Heart left ventricle (tissue), 16 donors: ENCODE measurements at places on chromosomes 6 and 20.
A peak's percentile ranks its signal among the peaks of the same experiment; 100 is the strongest.

GRCh38 chr6:10362300-10362699, 52.6 kb downstream of the TFAP2A start:
- DNase-seq, result no peak

DNA sequence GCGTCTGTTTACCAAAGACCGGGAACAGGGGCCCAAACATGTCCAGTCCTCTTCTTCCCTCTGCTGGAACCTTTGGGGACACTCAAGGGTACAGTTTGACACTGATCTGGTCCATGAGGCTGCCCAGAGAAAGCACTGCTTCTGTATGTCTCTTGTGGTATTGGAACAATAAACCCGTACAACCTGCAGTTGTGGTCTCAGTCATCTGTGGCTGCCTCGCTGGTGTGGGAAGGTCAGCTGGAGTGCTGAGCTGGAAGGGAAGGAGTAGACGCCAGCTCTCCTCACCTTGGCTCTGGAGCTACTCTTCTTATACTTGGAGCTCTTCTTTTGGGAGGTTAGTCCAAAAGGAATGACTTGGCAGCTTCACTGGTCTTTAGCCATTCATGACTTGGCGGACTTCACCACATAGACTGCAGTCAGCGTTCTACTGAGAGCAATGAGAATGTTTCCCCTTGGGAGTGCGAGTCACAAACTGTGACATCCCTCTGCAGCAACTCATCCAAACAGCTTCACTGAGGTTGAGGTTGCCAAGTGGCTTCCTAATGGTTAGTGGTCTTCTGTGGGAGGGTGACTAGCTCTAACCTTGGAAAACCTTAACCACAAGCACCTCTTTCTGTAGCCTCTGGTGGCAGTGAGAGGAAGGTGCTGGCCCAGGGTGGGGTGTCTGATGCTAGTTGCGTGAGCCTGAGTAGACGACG, 81.2 kb downstream of the ASXL1 start:
- no peak for DNase-seq

DNA sequence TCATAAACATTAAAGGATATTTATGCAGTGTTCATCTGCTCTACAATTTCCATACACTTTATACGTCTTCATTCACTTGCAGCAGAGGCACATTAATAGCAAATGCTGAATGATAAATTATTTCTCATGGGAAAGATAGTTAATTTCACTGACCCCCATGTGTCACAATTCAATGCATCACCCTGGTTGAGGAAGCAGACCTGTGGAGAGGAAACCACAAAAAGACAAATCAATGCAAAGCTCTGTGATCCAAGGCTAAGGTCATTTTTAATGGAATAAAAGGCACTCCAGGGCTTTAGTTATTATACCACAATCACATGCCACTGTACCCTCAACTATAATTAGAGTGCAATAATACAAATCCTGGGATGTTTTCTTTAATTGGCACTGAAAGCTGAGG, 40.3 kb upstream of the TENT5A start:
- no peak for DNase-seq

DNA sequence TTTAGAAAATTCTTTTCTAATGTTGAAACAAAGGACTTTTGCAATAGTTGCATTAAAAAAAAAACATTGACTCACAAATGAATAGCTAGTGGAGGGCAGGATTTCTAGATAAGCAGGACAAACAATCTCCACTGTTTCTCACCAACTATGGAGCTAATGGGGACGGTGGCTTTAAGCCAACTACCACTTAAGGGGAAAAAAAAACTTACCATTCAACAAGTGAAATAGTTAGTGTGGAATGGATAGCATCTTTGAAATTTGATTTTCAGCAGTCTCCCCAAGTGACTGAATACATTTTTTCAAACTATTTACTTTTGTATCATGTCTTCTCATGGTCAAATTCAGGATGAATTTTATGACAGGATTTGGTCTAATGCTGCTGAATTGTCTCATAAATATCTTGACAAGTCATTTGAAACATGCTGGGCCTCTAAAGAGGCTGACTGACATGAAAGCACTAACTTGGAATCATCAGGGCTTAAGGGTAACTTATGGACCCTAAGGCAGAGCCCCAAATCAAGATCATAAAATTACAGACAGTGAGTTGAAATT, 100.5 kb downstream of the EYA4 start:
- DNase-seq, result no peak

DNA sequence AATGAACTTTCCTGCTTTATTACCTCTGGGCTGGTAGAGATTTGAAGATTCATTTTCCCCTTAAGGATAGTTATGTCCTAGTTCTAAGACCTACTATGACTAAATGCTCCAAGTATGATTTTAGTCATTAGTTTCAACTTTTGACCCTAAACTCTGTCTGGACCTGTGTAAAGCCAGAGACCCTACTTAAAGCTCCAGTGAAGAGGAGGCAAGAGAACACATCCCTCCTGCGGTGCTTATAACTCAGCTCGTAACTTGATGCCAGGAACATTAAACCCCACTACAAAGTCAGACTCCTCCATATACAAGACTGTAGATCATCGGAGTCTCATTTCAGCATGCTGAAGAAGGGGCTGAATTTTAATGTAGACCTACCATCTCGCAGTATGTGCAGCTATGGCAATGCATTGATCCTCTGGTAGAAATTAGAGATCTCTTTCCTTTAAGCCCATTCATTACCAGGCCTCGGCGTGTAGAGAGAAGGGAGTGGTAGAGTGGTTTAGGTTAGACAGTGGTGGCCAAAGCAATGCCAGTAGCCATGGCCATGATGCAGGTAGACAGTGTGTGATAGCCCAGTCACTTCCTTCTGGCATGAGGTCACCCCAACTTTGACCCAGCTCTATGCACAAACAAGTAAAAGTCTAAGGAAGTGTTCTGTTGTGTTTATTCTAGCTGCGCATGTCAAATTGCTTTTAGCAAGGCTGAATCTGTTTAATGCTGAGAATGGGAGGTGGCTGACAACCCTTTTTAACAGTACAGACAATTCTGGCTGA, 34.8 kb upstream of the MYB start:
- no peak for DNase-seq

- peak; percentile 56 for DNase-seq
Measured at GRCh38 chr20:23640018-23640601, 2.4 kb upstream of the CST3 start.

GRCh38 chr6:110688661-110689268, 126.5 kb downstream of the CDK19 start:
- DNase-seq, result no peak

GRCh38 chr6:5726976-5727718, 279.6 kb downstream of the NRN1 start:
- no peak for DNase-seq

GRCh38 chr20:43096126-43096930, 93.4 kb downstream of the PTPRT start:
- DNase-seq, result no peak

DNA sequence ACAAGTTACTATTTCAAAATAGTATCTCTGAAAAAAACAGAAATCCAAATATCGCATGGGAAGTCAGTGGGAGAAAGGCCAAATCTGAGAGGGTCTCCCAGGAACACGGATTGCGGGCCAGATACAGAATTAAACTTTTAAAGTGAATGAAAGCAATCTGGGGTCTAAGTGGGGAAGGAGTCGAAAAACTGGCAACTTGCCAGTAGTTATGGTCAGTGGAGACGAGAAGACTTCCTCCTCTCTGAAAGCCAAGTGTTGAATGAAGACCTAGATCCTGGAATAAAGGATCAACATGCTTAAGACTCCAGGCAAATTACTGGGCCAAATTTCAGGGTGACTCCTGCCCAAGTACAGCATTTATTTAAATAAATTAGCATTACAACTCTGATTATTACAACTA, 123.6 kb downstream of the BFSP1 start:
- DNase-seq, result no peak

DNA sequence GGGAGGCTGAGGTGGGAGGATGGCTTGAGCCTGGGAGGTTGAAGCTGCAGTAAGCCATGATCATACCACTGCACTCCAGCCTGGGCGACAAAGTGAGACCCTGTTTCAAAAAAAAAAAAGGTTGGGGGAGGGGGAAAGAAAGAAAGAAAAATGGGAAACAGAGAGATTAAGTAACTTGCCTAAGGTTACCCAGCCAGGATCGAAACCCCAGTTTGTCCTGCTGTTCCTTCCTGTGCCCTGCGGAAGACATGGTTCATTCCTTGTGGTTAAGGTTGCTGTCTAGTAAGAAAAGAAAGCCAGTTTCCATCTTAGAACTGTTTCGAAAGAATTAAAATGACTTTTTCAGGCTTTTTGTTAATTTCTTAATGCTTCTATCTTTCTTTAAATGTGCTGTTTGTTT, 29.8 kb downstream of the C6orf89 start:
- DNase-seq, result no peak

GRCh38 chr6:134551245-134551960, 233.5 kb upstream of the SGK1 start:
- no peak for DNase-seq

DNA sequence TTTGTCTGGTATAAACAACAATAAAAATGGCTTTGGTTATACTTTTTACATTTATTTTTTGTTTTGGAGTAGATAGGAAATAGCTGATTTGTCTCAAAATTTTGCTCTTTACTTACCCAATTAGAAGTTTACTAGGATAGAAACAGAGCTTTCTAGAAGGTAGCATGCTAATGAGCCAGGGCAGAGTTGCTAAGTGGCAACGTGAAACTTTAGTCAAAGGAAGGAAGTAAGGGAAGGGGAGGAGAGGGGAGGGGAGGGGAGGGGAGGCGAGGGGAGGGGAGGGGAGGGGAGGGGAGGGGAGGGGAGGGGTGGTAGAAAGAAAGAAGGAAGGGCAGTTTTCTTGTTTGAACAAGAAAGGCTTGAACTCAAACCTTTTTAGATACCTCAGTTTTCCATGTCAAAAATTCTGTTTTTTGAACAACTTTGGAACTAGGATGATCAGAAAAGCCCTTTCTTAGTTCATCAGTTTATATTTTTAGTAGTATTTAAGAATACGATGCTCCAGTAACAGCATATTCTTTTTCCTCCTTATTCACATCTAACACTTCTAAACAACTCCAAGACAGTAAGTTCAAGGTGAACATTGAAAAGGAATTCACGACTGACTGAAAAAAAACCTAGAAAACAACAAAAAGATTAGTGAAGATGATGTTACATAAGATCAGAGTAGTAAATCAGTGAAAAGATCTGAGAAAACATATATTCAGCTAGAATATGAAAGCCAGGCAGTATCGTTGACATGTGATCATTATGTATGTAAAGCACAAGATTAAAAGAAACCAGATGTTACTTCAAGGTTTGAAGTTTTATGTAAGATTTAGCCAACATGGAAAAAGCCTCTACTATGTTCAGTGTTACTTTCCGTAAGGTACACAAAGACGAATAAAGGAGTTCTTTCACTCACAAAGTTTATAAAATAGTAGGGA, 263.4 kb downstream of the ARHGAP18 start:
- DNase-seq, result no peak

DNA sequence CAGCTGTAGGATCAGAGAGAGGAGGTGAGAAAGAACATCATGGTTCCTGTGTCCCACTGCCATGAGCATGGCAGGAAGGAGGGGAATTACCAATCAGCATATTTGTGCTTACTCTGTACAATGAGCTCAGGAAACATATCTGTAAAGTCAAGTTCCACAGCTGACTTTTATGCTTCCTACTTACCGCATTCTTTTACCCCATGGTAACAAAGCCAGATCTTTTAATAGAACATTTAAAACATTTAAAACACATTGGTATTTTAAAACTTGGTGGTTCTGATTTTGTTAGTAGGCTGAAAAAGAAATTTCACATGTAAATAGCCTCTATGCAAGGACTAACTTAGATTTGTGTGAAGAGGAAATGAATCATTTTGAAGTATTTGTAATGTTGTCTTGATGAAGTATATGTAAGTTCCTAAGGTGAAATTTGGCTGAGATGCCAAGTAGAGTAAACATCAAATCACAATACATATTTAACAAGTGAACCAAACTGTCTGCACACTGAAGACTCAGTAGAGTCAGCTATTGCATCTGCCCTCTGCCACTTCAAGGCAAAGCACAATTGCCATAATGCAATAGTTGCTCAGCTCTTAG, 114.7 kb downstream of the GJA10 start:
- DNase-seq, result no peak

GRCh38 chr6:165266191-165266590, 43.2 kb downstream of the C6orf118 start:
- no peak for DNase-seq

- no peak for DNase-seq
Measured at GRCh38 chr6:104768906-104769305, 90.8 kb downstream of the HACE1 start.

- no peak for DNase-seq
Measured at GRCh38 chr6:95197590-95197989, 379.7 kb upstream of the MANEA start.

DNA sequence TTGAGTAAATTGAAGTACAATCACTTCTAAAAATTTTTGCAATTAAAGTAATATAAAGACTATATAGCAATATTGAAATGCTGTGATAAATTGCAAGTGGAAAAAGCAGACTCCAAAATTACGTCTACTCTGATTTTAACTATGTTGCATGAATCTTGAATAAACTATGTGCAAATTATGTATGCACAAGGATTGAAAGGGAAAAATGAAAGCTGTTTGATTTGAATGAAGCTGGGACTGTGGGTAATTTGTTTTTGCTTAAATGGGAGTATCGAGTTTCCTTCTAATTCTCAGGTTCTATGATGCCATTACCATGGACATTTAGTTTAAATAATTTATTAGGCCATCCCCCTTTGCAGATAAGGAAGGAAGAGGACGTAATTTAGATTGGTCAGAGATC, 198.7 kb upstream of the MYLIP start:
- no peak for DNase-seq

GRCh38 chr6:117352466-117353081, 73.2 kb downstream of the ROS1 start:
- no peak for DNase-seq

DNA sequence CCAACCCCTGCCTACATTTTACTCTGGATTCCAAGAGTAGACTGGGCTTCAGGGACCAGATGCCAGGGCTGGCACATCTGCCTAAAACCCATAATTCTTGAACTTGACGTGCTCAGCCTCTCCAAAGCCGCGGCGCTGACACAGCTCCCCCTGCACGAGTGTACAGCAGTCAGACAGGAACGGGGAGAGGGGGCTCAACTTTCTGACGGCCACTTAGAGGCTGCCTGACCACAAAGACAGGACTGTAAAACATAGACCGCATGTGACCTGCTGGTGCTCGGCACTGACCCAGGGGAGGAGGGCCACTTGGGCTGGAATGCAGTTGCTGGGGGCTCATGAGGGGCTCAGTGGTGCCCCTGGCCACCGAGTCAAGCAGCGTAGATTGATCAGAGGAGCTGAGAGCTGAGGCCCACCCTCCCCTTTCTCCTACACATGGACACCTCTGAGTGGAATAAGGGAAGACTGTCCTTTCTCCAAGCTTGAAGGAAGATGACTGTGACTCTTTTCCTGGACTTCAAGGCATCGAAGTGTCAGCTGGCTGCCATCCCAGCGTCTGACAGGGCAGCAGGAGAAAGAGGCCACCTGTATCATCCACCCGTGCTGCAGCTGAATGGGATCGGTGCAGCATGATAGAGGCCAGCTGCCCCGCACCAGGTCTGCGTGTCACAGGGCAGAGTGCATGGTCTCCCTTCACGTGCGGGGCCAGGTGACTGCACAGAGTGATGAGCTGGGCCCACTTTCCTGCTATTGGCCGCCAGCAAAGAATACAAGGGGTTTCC, 171.3 kb upstream of the AGPAT4 start:
- DNase-seq, result no peak

- no peak for DNase-seq
Measured at GRCh38 chr6:90121982-90122381, 174.7 kb downstream of the BACH2 start.

GRCh38 chr6:127290391-127291265, 24.0 kb downstream of the RNF146 start:
- DNase-seq, result no peak
